ENCODE measurements at places on chromosomes 2 and 18.

- no peak for DNase-seq
Measured at GRCh38 chr2:36607947-36608346, 10.0 kb upstream of the FEZ2 start.

- DNase-seq: no peak
Measured at GRCh38 chr2:131022731-131023130, 70.5 kb downstream of the FAM168B start.

GRCh38 chr18:63162271-63163014 is 157.1 kb downstream of the BCL2 start:
- no peak for DNase-seq

DNA sequence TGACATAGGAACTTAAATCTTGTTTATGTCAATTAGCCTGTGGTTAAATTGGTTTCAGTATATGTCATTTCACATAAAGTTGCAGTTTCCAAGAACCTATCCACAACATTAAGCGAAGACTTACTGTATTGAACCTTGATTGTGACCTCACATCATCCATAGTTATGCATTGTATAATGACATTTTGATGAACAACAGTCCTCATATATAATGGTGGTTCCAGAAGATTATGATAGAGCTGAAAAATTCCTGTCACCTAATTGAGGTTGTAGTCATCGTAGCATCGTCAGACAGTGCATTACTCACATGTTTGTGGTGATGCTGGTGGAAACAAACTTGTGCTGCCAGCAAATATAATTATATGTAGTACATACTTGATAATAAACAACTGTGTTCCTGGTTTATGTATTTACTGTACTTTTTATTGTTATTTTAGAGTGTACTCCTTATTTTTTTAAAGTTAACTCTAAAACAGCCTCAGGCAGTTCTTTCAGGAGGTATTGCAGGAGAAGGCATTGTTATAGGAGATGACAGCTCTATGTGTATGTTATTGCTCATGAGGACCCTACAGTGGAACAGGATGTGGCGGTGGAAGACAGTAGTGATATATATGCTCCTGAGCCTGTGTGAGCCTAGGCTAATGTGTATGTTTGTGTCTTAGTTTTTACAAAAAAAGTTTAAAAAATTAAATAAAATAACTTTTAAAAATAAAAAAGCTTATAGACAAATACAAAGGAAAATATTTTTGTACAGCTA is 56.6 kb downstream of the UBE2E3 start:
- DNase-seq: no peak

DNA sequence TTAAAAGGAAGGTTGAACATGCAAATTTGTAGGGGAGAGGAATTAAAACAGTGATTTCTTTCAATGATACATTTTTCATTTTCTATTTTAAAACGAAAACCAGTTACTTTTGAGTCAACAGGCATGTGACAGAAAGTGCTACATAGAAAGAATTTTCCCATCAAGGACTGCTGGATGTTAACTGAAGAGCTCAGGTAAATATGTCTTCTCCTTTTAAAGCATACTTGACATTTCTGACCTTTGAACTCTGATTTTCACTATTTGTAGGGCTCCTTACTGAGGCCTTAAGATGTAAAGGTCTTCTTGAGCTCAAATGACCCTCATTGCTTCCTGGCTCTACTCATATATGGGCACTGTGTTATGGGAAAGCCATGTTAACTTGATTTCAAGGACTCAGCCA is 32.4 kb downstream of the FIGN start:
- no peak for DNase-seq

GRCh38 chr18:58960946-58961722 is 96.5 kb downstream of the ZNF532 start:
- DNase-seq: no peak

DNA sequence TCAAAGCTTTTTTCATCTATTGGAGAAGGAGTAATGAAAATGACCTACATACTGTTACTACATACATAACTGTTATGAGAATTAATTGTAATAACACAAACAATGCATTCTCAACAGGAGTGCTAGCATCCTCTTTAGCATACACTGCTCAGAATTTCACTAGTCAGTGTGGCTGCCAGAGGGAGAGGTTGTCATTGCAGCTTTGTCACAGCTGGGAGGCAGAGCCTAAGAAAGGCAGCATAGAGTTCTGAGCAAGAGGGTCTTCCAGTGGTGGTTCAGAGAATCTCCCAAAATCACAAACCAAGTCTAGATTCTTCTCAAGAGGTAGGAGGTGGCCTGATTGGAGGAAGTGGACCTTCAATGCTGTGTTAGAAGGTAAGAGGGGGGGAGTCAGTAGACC is 286.7 kb upstream of the CYRIA start:
- DNase-seq: no peak

- no peak for DNase-seq
Measured at GRCh38 chr2:12036640-12036983, 290.2 kb downstream of the LPIN1 start.

- no peak for DNase-seq
Measured at GRCh38 chr2:226190479-226191252, 609.0 kb downstream of the IRS1 start.

- no peak for DNase-seq
Measured at GRCh38 chr2:70551167-70551566, 2.5 kb downstream of the TGFA start.

DNA sequence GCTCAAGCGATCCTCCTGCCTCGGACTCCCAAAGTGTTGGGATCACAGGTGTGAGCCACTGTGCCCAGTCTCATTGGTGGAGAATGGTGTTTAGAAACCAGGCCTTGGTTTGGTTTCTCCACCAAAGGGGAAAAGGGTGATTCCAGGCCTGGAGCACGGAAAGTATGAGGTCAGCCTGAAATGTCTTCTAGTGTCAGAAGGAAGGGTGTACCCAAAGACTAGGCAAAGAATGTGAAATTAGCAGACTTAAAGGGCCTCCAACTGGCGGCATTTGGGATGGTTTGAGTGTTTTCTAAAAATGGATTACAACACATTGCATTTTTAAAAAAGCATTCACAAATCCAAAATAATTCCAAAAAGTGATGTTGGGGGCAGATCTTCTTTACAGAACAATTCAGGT is 139.6 kb downstream of the SH3BP4 start:
- no peak for DNase-seq

GRCh38 chr2:228600265-228600664 is 418.8 kb upstream of the SPHKAP start:
- no peak for DNase-seq

DNA sequence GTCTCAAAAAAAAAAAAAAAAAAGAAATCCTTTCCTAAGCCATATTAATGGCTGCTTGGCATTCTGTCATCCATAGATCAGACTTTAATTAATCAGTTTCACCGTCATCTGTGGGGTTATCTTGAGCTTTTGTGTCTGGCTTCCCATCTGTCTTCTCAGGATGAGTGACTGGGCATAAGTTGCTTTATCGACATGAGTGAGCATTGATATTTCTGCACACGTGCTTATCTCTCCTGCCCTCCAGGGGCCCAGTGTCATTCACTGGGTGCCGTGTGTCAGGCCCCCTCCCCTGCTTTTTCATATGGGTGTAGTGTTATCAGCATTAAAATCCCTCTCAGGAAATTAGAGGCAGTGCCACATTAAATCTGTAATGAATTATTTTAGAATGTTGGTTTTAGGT is 65.6 kb downstream of the SH3BP4 start:
- no peak for DNase-seq

- no peak for DNase-seq
Measured at GRCh38 chr2:154350911-154351310, 347.6 kb upstream of the KCNJ3 start.

- DNase-seq: no peak
Measured at GRCh38 chr2:160694631-160695030, 201.0 kb upstream of the RBMS1 start.

DNA sequence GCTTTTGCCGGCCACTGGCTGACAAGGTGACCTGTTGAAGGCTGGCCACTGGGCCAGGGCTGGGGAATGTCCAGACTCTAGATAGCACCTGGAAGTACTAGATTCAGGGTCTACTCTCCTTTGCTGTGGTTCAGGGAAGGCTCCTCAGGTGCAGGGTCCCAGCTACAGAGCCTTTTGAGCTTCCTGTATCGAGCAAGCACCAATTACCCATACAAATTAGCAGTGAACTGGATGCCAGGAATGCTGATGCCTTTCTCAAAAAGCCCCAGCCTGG is 213.4 kb downstream of the CYP26B1 start:
- DNase-seq: no peak

GRCh38 chr2:11012131-11012693 is 100.5 kb downstream of the KCNF1 start:
- DNase-seq: no peak

DNA sequence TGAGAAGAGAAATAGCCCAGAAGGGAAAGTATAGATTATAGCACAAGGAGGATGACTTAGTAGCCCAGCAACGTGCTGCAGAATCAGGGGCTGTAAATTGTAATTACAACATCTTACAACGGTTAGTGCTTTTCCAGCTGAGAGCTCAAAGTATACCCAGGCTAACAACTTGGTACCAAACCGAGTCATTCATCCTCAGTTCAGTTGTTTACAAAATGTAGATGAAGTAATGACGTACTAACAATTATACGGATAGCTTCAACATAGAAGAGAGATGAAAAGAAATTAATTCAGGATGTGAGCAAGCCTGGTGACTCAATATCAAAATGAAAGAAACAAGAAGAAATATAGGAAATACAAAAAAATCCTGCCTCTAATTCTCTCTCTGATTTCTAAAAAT is 99.2 kb downstream of the DYNAP start:
- no peak for DNase-seq

DNA sequence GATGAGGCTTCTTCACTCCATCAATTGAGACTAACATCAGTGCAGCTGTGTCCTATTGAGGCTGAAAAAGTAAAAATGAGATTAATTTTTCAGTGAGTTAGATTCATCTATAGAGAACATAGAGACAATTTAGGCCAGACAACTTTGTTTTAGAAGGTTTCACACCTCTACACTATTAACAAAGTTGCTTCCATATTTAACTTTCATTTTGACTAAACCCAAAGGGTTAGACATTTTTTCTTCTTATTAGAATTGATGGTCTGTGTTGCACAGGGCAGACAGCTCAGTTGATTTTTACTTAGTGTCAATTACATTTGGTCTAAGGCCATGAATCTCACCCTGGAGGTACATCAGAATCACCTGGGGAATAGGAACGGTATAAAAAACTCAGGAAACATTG is 130.2 kb upstream of the NXPH2 start:
- DNase-seq: no peak

GRCh38 chr2:109453371-109453995 is 160.3 kb downstream of the SEPTIN10 start:
- DNase-seq: no peak

DNA sequence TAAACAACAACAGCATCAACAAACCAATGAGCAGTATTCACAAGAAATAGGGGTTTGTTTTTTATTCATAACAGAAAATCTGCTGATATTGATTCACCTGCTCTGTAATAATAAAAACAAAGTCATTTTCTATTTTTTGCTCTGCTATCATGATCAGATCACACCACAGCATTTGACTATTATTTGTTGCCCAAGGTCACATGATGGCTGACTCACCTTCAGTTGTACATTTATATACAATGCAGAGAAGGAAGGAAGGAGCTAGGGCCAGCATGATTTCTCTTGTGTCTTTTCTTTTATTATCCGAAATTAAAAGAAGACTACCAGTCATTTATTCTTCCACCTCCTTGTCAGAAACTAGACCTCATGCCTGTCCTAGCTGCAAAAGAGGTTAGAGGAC is 1427.7 kb upstream of the CELF4 start:
- DNase-seq: no peak

- DNase-seq: no peak
Measured at GRCh38 chr2:166179201-166179600, 51.4 kb upstream of the SCN1A start.

DNA sequence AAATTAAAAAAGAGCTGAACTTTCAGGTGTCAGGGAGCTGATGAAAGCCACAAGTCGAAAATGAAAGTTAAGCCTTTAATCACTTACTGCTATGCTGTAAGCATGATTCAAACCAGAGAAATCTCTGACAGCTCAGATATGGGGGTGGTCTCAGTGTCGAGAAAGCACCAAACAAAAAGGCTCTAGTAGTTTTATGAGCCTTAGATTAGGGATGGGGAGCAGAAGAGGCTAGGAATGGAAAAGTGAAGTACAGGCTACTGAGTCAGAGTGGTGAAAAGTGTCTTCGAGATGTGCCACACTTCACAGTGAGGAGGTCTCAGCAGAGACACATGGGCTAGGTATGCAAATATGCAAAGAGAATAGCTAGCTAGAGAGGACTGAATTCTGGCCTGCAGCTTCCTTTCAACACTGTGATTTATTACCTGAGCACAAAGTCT is 482.2 kb downstream of the SPAG16 start:
- no peak for DNase-seq

GRCh38 chr2:48912110-48912509 is 156.6 kb upstream of the LHCGR start:
- no peak for DNase-seq

GRCh38 chr2:159035790-159036411 is 67.5 kb downstream of the TANC1 start:
- DNase-seq: no peak

DNA sequence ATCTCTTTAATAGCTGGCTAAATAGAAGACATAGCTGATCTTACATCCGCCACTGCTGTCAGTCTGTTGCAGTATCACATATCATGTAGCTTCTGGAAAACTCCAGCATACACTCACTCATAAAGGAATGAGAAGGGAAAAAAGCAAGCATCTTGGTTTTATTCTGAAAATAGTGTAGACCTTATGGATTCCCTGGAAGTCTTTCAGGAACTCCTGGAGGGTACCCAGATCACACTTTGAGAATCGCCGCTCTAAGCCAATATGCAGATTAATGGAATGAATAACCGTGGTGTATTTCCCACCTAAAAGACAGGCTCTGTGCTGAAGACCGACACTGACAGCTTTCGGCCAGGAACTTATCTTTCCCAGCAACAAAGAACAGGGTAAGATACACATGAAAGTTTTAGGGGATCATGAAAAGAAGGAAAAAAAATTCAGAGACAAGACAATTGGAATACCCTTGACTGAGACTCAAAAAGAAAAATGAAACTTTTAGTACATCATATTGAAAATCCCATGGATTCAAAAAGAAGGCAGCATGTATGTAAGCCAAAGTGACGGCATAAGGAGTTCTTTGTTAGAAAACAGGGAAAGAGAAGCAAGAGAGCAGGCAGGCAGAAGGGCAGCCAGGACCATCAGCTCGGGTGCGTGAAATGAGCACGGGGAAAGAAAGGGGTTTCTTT is 56.4 kb upstream of the SEC11C start:
- no peak for DNase-seq
